Activated CD4-positive, alpha-beta T cell treated with anti-CD3 and anti-CD28 coated beads, Interleukin-2, Interleukin-4, amounts not matched to agents 100 ng/mL and 50 ng/mL, durations not matched to agents 16 hours and 8 hours (primary cell): ENCODE measurements at places on chromosomes 5 and 9.

- DNase-seq = no peak
Observed at GRCh38 chr9:108865037-108865436, 3.0 kb downstream of the ACTL7A start.

GRCh38 chr9:89891221-89891590 is 286.4 kb downstream of the GADD45G start:
- DNase-seq = no peak

DNA sequence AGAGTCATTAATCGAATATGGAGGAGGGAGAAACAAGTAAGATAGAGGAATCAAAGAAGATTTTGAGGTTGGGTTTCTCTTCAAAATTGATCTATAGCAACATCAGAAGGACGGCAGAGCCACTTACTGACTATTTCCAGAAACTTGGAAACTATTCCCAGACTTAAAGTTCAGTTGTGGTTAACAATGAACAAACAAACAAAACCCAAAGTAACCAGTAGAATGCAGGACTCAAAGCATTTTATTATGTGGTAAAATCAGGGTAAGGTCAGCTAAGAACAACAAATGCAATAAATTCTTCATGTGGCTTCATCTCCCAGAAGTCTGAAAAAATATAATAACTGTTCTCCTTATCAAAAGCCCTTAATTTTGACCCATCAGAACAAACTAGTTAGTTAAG is 54.9 kb upstream of the OSMR start:
- no peak for DNase-seq

DNA sequence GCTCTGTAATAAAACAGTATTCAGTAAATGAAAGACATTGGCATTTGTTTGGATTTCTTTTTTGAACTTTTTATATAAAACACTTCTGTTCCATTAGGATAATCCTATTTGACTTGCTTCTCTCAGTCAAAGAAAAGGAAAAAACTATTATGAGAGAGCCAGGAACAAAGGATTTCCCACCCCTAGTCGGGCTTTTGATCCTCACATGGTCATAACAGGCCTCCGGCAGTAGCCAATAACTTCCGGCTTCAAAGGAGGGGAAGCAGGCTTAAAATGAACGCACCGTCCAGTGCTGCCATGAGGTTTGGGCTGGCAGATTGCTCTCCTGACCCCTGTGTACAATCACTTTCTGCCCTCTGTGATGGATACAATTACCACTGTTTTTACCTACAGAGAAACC is 209.3 kb downstream of the ZNF608 start:
- DNase-seq = no peak

GRCh38 chr9:98983295-98984268 is 39.9 kb downstream of the COL15A1 start:
- DNase-seq = no peak

DNA sequence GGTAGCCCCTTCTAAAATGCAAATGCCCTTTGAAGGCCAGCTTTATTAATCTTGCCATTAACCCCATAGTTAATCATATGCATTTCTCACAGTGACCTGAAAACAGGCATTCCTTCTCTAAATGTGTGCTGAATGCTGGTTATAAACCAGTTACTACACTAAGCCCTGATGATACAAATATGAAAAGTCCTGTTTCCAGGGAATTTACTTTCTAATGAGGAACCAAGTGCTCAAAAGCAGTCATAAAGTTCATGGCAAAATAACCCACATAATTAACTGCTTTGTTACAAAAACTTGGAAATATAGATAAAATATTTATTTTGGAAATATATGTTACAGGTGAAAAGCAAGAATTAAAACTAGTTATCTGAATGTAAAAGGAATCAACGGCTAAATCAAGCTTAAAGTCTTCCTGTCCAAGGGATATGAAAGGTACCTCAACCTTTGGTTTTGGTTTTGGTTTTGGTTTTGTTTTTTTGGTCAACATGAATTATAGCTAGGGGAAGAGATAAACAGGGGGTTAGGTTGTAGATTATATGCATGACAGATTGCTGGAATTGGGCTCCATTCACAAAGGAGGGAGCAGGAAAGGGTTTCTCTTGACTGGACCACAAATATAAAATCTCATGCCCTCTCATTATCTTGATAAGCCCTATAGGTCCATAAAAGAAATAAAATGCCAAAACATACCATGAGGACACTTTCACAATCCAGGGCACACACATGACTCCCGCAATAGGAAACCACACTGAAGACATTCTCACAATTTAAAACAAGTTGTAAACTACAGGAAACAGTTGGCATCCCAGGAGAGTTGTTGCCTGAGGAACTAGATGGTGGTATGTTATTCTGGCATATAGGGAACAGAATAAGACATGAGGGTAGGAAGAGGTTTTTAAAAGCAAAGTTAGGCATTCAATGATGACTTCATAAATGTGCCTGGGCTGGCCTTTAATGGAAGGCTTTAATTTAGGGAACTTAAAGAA is 46.7 kb upstream of the MACIR start:
- DNase-seq = no peak

DNA sequence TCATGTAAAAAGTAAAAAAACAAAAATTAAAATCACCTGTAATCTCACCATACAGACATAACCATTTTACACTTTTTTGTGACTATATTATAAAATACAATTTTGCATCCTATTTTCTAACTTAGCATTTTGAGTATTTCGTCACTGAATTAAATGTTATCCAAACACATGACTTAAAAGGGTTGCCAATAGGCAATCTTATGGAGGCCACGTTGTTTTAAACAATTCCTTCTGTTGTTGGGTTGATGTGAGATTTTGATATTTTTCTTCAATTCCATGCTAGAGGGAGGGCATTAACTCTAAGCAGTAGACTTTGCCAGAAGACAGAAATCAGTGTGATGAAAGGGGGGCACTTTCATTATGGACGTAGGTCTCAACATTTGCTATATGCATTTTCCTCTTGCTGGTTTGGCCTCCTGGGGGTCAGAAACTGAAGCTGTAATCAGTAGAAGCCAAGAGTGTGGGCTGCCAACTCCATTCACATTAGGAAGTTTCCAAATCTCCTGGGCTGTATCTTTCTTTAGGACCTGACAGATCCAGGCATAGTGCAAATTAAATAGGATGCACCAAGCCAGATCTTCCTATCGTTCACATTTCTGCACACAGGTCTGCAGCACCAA is 614.2 kb upstream of the CLINT1 start:
- DNase-seq = no peak

DNA sequence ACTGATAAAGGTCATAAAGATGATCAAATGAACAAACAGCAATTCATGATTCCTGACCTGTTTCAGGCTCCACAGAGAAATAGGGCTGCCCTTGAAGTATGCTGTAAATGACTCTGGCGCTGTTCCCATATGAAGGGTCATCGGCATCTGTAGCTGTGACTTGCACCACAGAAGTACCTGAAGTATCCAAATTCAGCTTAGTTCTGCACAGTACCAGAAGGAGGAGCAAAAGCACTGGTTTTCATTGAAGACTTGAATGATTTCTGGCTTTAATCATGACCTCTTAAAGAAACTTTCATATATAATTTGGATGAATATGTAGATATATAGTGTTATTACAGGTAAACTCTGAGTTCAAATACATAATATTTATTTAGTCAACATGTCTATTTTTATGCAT is 109.1 kb downstream of the CDH10 start:
- no peak for DNase-seq

- no peak for DNase-seq
Observed at GRCh38 chr9:121371495-121372061, 1.5 kb upstream of the STOM start.

- no peak for DNase-seq
Observed at GRCh38 chr9:35859990-35860339, 10.2 kb downstream of the OR13J1 start.

DNA sequence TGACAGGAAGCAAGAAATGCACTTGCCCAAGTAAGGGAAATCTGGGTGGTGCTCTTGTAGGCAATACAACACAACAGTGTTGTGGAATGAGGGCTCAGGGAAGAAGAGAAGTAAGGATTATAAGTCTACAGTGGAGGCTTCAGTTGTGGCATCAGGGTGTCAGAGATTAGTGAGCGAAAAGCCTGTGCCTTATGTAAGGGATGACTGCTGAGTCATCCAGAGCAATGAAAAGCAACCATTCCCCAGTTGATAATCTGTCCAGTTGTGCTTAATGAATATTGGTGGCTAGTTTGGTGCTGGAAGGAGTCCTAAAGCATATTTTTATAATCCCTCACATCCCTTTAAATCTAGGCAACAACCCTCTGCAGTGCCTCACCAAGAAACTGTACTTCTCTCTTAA is 42.0 kb downstream of the FBXO38 start:
- DNase-seq = no peak

DNA sequence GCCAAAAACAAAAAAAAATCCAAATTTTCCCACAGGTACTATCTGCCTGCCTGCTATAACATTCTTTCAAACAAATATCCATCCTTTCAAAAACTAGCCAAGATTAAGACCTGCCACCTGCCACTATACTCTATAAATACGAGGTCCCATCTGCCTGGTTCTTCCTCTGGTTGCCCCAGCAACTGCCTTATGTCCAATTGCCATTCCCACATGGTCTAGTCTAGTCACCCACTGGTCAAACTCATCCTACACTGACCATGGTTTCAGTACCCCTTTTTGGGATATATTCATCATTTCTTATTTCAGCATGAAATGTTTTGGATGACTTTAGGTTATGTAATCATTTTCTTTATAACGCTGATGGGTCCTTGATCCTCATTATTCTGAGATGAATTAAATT is 95.1 kb upstream of the CCNG1 start:
- DNase-seq = no peak

- peak; percentile 22 for DNase-seq
Observed at GRCh38 chr9:4666042-4666699, at the start of gene SPATA6L. TSS of gene SPATA6L (minus strand) at chr9:4666480. CDS start at chr9:4666250, 230 bp downstream.

DNA sequence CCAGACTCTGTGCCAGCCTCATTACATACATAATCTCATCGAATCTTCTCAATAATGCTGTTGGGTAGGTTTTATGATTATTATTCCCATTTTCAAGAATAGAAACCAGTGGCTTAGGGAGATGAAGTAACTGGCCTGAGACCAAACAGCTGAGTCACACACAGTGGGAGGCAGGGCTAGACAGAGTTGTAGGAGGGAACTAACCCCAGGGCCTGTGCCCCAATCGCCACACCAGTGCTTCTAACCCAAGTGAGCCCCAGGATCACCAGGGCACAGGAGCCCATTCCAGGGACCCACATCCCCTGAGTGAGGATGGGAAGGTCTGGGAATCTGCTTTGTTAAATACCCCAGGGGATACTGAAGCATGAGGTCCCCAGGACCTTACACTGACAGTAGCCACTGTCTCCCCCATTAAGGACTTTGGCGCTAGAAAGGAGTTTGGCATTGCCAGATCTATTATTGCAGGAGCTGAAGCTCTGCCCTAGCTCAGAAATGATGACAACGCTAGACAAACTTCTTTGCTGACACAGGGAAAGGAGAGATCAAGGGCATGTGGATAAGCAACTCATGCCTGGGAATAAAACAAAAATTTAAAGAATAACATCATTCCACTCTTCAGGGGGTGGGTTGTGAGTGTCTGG is 63.8 kb upstream of the PPARGC1B start:
- DNase-seq = no peak
